ENCODE measurements at places on chromosomes 7 and 10. TPM values are rescaled to one million over a fixed set of nuclear protein-coding genes. Genes with fewer than 3 reads are reported as not detected.

DNA sequence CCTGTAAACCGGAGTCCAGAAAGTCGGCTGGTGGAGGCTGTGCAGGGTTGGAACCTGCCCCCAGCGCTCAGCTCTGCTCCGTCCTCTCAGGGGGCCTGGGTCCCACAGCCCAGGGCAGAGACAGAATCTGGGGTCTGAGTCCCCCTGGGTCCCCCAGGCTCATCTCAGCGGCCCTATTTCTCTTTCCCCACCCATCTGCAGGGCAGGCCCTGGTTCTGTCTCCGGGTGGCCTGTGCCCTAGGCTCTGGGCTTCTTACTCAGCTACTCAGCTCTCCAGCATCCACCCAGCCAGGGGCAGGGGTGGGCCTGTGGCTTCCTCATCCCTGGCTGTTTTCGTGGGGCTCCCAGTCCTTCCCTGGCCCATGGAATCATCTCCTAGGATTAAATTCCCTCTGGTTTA, 183.4 kb downstream of the ADARB2 start:
- no peak overlapping the region for H3K27ac ChIP-seq
- DNase-seq = no peak
- H3K4me1 ChIP-seq = peaks cover 10% of the 10 kb centered on the region
- no peaks in the 10 kb centered on the region for H3K36me3 ChIP-seq
- peaks cover 15% of the 10 kb centered on the region for H3K27me3 ChIP-seq
- no peak overlapping the region for H3K4me3 ChIP-seq

DNA sequence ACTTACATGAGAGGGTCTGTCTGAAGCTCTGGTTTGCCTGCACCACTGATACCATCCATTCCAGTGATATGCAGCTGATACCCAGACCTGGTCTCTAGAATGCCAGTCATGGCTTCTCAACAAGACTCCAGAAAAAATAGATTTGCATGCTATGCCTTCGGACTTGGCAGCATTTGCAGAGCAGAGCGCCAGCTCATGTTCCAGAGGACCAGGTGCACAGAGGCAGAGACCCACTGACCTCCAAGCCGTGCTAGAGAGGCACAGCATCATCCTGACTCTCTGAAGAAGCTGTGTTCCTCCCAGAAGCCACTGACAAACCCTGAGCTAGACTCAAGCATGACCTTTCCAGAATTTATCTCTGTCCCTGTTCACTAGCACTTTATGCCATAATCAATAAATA, 6.9 kb upstream of the PRKAG2 start:
- no peak overlapping the region for H3K27ac ChIP-seq
- H3K27me3 ChIP-seq = peaks cover 74% of the 10 kb centered on the region
- H3K36me3 ChIP-seq = no peaks in the 10 kb centered on the region
- no peak for DNase-seq

GRCh38 chr7:71238581-71239295, 106.8 kb downstream of the GALNT17 start:
- H3K36me3 ChIP-seq = no peaks in the 10 kb centered on the region
- no peak for DNase-seq
- no peak overlapping the region for H3K4me3 ChIP-seq
- peaks cover 2% of the 10 kb centered on the region for H3K4me1 ChIP-seq
- H3K27me3 ChIP-seq = no peaks in the 10 kb centered on the region
- H3K27ac ChIP-seq = no peak overlapping the region

DNA sequence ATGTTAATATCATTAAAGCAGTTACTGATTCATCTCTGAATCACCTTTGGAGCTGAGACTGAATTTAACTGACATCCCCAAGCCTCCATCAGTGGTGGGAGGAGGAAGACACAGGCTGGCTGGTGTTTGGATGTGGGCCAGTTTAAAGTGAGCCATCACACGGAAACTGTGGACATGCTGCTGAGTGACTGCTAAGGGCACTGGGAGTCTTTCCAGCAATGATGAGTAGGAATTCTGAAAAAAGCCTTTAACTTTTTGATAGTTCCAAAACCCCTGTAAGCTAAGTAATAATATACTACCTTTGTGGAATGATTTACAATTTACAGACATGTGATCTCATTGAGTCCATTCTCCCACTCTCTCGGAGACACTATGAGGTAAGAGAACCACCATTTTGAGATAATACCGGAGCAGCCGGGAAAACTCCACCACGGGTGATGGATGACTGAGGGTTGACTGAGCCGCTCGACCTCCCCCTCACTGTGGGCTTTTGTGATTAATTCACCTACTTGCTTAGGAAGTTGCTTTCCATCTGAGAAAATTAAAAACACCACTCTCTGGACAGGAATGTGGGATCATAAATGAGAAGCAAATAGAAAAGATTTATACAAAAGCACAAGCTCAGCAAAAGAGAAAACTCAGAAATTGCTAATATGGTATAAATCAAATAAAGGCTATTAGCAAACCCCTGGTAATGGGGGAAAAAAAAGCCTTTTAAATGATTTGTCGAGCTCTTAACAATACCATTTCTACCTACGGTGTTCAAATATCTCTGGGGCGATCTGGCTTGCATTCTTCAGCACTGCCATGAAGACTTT, 194.8 kb downstream of the FANK1 start:
- H3K27ac ChIP-seq = no peak overlapping the region
- H3K36me3 ChIP-seq = no peaks in the 10 kb centered on the region
- no peaks in the 10 kb centered on the region for H3K27me3 ChIP-seq
- no peak for DNase-seq
- H3K4me1 ChIP-seq = peaks cover 4% of the 10 kb centered on the region
- H3K4me3 ChIP-seq = no peak overlapping the region

DNA sequence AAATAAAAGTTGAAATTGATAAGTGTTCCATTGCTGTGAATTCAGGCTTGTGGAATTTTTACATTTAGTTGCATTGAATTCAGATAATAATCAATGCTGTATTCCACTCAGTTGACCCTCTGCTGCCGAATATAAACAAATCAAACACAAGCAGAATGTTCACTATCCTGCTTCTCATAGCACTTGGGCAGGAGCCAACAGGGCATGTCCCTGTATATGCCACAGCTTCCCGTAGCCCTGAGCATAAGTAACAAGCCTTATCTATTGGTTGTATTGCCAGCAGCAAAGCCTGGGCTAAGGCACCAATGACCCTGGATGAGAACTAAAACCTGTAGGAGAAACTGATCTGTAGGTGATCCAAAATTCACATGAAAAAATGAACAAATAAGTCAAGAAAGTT, 145.9 kb downstream of the ARHGAP12 start:
- H3K4me1 ChIP-seq = no peaks in the 10 kb centered on the region
- DNase-seq = no peak
- H3K27ac ChIP-seq = no peak overlapping the region
- no peaks in the 10 kb centered on the region for H3K36me3 ChIP-seq
- H3K4me3 ChIP-seq = no peak overlapping the region

DNA sequence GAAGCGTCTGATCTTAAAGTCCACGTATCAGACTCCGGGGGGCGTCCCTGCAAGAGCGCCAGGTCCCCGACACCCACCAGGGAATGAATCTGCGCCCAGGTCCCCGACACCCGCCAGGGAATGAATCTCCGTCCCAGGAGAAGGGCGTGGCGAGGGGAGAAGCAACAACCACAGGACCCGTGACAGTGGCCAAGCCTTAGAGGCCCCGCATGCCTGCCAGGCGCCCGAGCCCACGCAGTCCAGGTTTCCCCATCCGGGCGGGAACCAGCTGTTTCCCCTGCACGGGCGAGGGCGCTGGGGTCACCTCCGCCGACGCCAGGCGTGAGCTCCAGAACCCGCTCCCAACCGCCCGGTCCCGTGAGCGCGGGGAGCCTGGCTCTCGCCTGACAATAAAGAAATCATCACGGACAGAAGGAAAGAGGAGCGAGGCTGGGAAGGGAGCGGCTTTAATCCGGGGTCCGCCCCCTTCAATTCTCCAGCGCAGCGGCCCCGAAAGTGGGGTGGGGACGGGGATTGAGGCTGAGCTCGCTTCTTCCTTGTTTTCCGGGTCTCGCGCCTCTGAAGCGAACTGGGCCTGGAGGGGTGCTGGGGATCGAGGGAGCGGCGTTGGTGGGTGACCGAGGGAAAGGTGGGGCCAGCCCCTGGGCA, 29.0 kb upstream of the BMS1 start:
- DNase-seq = no peak
- peak overlapping the region; percentile 67 for H3K4me3 ChIP-seq
- peaks cover 72% of the 10 kb centered on the region for H3K27me3 ChIP-seq
- H3K27ac ChIP-seq = peak overlapping the region; percentile 39
- no peaks in the 10 kb centered on the region for H3K4me1 ChIP-seq

GRCh38 chr7:28658381-28658780, 246.1 kb downstream of the CREB5 start:
- no peak overlapping the region for H3K27ac ChIP-seq
- H3K4me1 ChIP-seq = no peaks in the 10 kb centered on the region
- no peaks in the 10 kb centered on the region for H3K27me3 ChIP-seq
- H3K36me3 ChIP-seq = no peaks in the 10 kb centered on the region
- H3K4me3 ChIP-seq = no peak overlapping the region

GRCh38 chr10:3350617-3351258, 178.2 kb upstream of the PITRM1 start:
- no peak overlapping the region for H3K27ac ChIP-seq
- no peak overlapping the region for H3K4me3 ChIP-seq
- DNase-seq = no peak
- peaks cover 9% of the 10 kb centered on the region for H3K27me3 ChIP-seq
- H3K36me3 ChIP-seq = no peaks in the 10 kb centered on the region
- H3K4me1 ChIP-seq = no peaks in the 10 kb centered on the region

GRCh38 chr10:90087197-90088023, 386.0 kb downstream of the KIF20B start:
- H3K36me3 ChIP-seq = no peaks in the 10 kb centered on the region
- no peak overlapping the region for H3K27ac ChIP-seq
- no peak overlapping the region for H3K4me3 ChIP-seq
- H3K4me1 ChIP-seq = no peaks in the 10 kb centered on the region
- no peak for DNase-seq
- H3K27me3 ChIP-seq = no peaks in the 10 kb centered on the region

DNA sequence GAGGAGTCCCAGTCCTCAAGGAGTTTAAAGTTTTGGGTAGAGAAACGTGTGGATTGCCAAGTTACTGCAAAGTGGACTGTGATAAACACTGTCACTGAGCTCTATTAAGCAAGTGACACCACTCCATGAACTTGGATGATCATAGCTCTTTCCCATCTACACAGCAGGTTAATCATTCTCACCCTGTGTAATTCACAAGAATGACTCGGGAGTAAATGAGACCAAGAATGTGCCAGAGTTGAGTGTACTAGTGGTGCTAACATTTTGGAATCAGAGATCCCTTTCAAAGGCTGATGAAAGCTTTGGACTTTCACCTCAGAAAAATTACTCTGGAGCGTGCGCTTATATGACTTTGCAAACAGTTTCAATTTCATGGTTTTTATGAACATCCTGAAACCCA, 80.8 kb downstream of the RBM20 start:
- H3K27ac ChIP-seq = no peak overlapping the region
- H3K4me1 ChIP-seq = peaks cover 5% of the 10 kb centered on the region
- no peak overlapping the region for H3K4me3 ChIP-seq
- H3K36me3 ChIP-seq = no peaks in the 10 kb centered on the region
- H3K27me3 ChIP-seq = peaks cover 13% of the 10 kb centered on the region
- DNase-seq = no peak

NRCAM gene
- total RNA-seq = 19.9 TPM

SORCS1 gene
- total RNA-seq = 13.6 TPM
